ENCODE measurements at places on chromosomes 12 and 14. TPM values are rescaled to one million over a fixed set of nuclear protein-coding genes. Genes with fewer than 3 reads are reported as not detected.

Gene SLC25A47
- 0.17 TPM for total RNA-seq

Gene GALNT8
- total RNA-seq: not detected

Gene FAM181A
- not detected for total RNA-seq

Gene KLHDC1
- 0.98 TPM for total RNA-seq

Gene PTCSC3
- total RNA-seq: not detected

Gene ADAM21
- 0.98 TPM for total RNA-seq

Gene DUSP6
- total RNA-seq: 219 TPM

Gene GPR135
- total RNA-seq: 3.9 TPM
